ENCODE measurements at places on chromosomes 11 and 22.

DNA sequence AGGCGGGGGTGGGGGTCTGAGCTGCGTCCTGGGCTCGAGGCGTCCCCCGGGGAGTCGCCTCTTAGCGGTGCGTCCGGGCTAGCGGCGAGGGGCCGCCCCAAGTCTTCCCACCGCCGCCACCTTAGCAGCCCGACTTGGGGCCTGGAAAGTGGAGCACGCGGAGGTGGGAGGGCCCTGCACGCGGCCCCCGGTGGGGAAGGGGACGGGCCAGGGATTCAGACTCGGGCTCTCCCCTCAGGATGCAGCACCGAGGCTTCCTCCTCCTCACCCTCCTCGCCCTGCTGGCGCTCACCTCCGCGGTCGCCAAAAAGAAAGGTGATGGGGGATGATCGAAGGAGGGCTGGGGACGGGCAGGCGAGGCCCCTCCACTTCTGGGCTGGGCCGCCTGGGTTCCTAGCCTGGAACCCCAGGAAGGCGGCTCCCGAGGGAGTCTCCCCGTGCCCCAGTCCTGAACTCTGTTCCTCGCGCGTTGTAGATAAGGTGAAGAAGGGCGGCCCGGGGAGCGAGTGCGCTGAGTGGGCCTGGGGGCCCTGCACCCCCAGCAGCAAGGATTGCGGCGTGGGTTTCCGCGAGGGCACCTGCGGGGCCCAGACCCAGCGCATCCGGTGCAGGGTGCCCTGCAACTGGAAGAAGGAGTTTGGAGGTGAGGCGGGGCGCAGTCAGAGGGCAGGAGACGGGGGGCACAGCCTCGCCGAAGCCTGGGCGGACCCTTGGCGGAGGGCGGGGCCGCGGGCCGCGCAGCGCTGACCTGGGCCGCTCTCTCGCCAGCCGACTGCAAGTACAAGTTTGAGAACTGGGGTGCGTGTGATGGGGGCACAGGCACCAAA is 563 bp downstream of the MDK start:
- DNase-seq = no peak

DNA sequence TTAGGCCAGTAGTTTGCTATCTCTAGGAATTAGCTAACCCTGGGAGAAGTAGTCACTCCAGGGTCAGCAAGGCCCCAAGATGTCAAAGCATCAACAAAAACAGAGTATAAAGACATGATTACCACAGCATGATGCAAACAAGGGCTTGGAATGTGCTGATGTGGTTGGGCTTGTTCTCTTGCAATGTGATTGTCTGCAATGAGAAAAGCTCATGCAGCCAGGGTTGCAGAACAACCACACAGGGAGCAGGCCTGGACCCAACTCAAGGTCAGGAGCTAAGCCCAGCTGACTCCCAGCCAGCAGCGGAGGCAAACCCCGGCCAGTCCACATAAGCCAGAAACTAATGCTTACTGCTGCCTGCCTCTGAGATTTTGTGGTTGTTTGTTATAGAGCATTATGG is 132.4 kb upstream of the ZC3H12C start:
- no peak for DNase-seq

- DNase-seq = no peak
Measured at GRCh38 chr11:27902981-27903624, 202.8 kb upstream of the BDNF start.

- no peak for DNase-seq
Measured at GRCh38 chr22:22374579-22374978, 130.0 kb downstream of the VPREB1 start.

DNA sequence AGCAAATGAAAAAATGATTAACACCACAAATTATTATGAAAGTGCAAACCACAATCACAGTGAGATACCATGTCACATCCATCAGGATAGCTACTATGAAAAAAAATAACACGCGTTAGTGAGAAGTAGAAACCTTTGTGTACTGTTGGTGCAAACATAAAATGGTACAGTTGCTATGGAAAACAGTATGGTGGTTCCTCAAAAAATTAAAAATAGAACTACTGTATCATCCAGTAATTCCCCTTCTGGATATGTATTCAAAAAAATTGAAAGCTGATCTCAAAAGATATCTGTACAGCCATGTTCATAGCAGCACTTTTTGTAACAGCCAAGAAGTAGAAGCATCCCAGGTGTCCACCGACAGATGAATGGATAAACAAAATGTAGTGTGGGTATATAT is 43.4 kb downstream of the CCDC81 start:
- DNase-seq = no peak

- DNase-seq = no peak
Measured at GRCh38 chr11:75306529-75306928, 44.9 kb downstream of the ARRB1 start.

GRCh38 chr11:70778883-70779282 is 380.6 kb downstream of the CTTN start:
- no peak for DNase-seq

- DNase-seq = no peak
Measured at GRCh38 chr11:1534171-1534570, 37.9 kb downstream of the DUSP8 start.

DNA sequence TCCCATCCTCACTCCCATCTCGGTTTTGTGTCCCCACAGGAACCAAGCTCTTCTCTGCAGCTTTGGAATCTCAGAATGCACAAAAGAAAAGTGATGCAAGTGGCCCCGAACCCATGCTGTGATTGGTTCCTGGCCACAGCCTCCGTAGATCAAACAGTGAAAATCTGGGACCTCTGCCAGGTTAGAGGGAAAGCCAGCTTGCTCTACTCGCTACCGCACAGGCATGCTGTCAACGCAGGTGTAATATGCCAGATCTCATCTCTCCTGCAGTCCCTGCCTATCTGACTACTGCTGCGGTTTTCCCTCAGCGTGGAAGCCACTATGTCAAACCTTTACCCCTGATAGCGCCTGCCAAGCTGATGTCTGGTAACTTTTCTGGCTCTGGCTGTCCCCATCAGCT is 200.5 kb upstream of the LRRC4C start:
- DNase-seq = no peak

- no peak for DNase-seq
Measured at GRCh38 chr11:123481640-123482039, 51.6 kb downstream of the GRAMD1B start.

All from stimulated activated CD4-positive, alpha-beta T cell treated with anti-CD3 and anti-CD28 coated beads, Interleukin-15, amount 100 ng/mL, for 48 hours (primary cell).